CD8-positive, alpha-beta memory T cell (primary cell): ENCODE measurements at places on chromosomes 7 and 10. TPM values are rescaled to one million over a fixed set of nuclear protein-coding genes. Genes with fewer than 3 reads are reported as not detected.

NPFFR1 gene
- total RNA-seq: not detected

TMEM176B gene
- total RNA-seq: 0.20 TPM

GRCh38 chr10:123769647-123770046 lies 103.5 kb downstream of the GPR26 start:
- H3K36me3 ChIP-seq: no peaks in the 10 kb centered on the region
- H3K27me3 ChIP-seq: no peaks in the 10 kb centered on the region
- DNase-seq: no peak
- H3K4me3 ChIP-seq: no peak overlapping the region

GRCh38 chr10:61900829-61901792 lies at the start of gene ARID5B:
Gene ARID5B (plus strand): TSS chr10:61901699. CDS start chr10:61901710, 11 bp downstream.
- no peaks in the 10 kb centered on the region for H3K27me3 ChIP-seq
- peaks cover 46% of the 10 kb centered on the region for H3K4me1 ChIP-seq
- peak within 1 kb of the TSS; percentile 91 for H3K27ac ChIP-seq
- H3K4me3 ChIP-seq: peak within 1 kb of the TSS; percentile 98
- DNase-seq: peak; percentile 32

- no peak for DNase-seq
- H3K4me1 ChIP-seq: peaks cover 23% of the 10 kb centered on the region
- peaks cover 12% of the 10 kb centered on the region for H3K36me3 ChIP-seq
- no peaks in the 10 kb centered on the region for H3K27me3 ChIP-seq
Observed at GRCh38 chr7:134454277-134454676, 4.6 kb downstream of the AKR1B1 start.

CRPPA gene
- 1.6 TPM for total RNA-seq

DNA sequence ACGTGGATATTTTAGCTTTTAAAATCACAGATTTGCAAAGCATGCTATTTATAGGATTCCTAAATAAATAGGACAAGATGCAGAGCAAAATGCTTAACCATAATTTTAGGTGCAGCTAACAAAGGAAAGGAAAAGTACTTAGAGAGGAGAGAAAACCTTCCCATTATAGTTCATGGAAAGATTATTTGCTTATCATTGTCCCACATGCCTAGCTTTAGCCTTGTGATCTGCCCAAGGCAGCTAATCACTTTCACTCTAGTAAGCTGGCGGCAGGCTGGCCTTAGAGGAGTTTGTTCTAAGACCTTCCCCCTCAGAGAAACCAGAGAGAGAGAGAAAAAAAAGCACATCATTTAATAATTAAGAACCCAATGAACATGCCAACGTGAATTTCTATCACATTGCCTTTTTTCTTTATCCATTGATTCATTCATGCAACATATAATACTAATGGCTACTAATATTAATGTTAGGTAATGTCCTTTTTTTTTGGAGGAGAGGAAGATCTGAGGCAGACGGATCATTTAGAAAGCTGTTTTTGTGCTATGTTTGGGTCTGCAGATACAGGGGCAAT lies 274.6 kb downstream of the ARL4A start:
- peak overlapping the region; percentile 27 for H3K27ac ChIP-seq
- H3K27me3 ChIP-seq: no peaks in the 10 kb centered on the region
- H3K4me3 ChIP-seq: no peak overlapping the region
- DNase-seq: no peak

DNA sequence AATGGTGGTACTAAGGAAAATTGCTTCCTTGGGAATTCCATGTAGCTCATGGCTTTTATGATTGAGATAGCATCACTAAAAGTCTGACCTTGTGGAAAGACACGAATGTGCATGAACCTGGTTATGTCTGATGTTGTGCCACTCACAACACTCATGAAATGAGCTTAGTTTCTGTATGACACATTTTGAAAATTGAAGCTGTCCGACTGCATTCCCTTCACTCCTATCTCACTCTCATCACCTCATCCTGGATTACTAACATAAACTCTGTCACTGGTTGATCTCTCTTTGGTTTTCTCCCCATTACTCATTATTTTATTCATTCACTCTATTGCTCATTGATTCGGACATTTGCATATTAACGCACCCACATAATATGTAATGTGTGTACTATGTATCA lies 190.0 kb upstream of the VWC2 start:
- no peaks in the 10 kb centered on the region for H3K27me3 ChIP-seq
- no peaks in the 10 kb centered on the region for H3K4me1 ChIP-seq
- no peak overlapping the region for H3K27ac ChIP-seq
- DNase-seq: no peak
- no peaks in the 10 kb centered on the region for H3K36me3 ChIP-seq

GRCh38 chr10:102509387-102509786 lies 5.6 kb downstream of the SUFU start:
- no peak overlapping the region for H3K27ac ChIP-seq
- H3K27me3 ChIP-seq: no peaks in the 10 kb centered on the region
- H3K4me3 ChIP-seq: no peak overlapping the region
- no peak for DNase-seq
- H3K36me3 ChIP-seq: peaks cover 13% of the 10 kb centered on the region
- peaks cover 17% of the 10 kb centered on the region for H3K4me1 ChIP-seq

DNA sequence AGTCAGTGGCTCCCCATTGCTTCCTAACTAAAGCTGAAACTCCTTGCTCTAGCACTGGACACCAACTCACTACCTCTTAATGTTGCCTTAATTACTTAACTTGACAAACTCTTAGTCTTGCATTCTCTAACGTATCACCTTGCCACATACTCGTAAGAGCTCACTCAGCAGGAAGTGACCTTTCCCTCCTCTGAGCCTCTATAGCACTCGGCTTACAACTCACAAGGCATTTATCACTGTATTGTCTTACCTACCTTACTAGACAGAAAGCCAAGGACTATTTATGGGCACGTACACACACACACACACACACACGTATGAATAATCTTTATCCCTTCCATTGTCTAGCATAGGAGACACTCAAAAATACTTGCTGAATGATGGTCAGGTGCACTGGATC lies 21.2 kb downstream of the CEP41 start:
- no peak overlapping the region for H3K27ac ChIP-seq
- H3K4me3 ChIP-seq: no peak overlapping the region
- no peak for DNase-seq
- no peaks in the 10 kb centered on the region for H3K27me3 ChIP-seq
- peaks cover 56% of the 10 kb centered on the region for H3K4me1 ChIP-seq

GRCh38 chr7:2870471-2870931 lies 26.4 kb upstream of the GNA12 start:
- H3K4me3 ChIP-seq: peak overlapping the region; percentile 38
- no peaks in the 10 kb centered on the region for H3K27me3 ChIP-seq
- no peak for DNase-seq

ABCB1 gene
- total RNA-seq: 17.0 TPM

GDF2 gene
- total RNA-seq: not detected

- H3K4me3 ChIP-seq: no peak overlapping the region
- no peaks in the 10 kb centered on the region for H3K27me3 ChIP-seq
- H3K36me3 ChIP-seq: no peaks in the 10 kb centered on the region
- H3K4me1 ChIP-seq: no peaks in the 10 kb centered on the region
- DNase-seq: no peak
Observed at GRCh38 chr7:110897538-110897937, 193.4 kb upstream of the LRRN3 start.

- H3K27ac ChIP-seq: no peak overlapping the region
- H3K36me3 ChIP-seq: no peaks in the 10 kb centered on the region
- H3K4me1 ChIP-seq: no peaks in the 10 kb centered on the region
- no peak for DNase-seq
- H3K27me3 ChIP-seq: no peaks in the 10 kb centered on the region
Observed at GRCh38 chr10:3372281-3372680, 199.7 kb upstream of the PITRM1 start.

DNA sequence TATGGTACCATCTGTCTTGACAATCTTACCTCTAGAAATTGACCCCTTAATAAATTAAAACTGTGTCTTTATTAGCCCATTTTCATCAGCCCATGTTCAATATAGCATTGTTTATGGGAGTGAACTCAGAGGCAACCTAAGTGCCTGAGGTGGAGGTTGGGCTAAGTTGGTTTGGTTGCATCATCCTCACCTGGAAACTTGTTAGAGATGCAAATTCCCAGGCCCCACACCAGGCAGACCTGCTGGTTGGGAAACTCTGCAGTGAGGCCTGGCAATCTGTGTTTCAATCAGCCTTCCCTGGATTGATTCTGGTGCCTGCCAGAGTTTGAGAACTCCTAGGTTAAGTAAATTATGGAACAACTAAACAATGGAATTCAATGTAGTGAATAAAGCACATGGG lies 9.4 kb upstream of the FAM170B start:
- H3K36me3 ChIP-seq: no peaks in the 10 kb centered on the region
- H3K4me3 ChIP-seq: no peak overlapping the region
- DNase-seq: no peak
- no peaks in the 10 kb centered on the region for H3K27me3 ChIP-seq
- no peak overlapping the region for H3K27ac ChIP-seq

DNA sequence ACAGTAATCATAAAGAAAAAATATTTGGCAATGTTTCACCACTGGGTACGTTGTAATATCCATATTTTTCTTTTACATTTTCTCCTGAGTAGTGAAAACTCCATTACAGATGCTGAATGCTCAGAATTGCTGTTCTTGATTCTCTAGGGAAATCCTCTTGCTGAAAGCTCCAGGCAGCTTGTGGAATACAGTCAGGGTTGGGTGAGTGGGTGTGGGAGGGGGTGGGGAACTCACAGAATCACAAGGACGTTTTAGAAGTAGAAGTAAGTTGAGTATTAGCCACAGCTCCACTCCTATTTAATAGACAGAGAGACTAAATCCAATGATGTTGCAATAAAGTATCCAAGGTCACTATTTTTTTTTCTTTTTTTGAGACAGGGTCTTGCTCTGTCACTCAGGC lies 1270.9 kb downstream of the TYW1 start:
- no peaks in the 10 kb centered on the region for H3K27me3 ChIP-seq
- H3K36me3 ChIP-seq: no peaks in the 10 kb centered on the region
- no peaks in the 10 kb centered on the region for H3K4me1 ChIP-seq
- H3K4me3 ChIP-seq: no peak overlapping the region

GRCh38 chr7:94466516-94466915 lies 43.1 kb upstream of the CASD1 start:
- no peak for DNase-seq
- no peaks in the 10 kb centered on the region for H3K27me3 ChIP-seq
- no peak overlapping the region for H3K4me3 ChIP-seq
- H3K36me3 ChIP-seq: no peaks in the 10 kb centered on the region
- H3K27ac ChIP-seq: no peak overlapping the region

DNA sequence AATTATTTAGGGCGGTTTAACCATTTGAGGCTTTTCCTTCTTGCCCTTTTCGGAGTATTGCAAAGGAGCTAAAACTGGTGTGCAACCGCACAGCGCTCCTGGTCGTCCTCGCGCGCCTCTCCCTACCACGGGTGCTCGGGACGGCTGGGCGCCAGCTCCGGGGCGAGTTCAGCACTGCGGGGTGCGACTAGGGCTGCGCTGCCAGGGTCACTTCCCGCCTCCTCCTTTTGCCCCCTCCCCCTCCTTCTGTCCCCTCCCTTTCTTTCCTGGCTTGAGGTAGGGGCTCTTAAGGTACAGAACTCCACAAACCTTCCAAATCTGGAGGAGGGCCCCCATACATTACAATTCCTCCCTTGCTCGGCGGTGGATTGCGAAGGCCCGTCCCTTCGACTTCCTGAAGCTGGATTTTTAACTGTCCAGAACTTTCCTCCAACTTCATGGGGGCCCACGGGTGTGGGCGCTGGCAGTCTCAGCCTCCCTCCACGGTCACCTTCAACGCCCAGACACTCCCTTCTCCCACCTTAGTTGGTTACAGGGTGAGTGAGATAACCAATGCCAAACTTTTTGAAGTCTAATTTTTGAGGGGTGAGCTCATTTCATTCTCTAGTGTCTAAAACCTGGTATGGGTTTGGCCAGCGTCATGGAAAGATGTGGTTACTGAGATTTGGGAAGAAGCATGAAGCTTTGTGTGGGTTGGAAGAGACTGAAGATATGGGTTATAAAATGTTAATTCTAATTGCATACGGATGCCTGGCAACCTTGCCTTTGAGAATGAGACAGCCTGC lies 3.1 kb downstream of the FZD1 start:
- no peak overlapping the region for H3K27ac ChIP-seq
- H3K36me3 ChIP-seq: no peaks in the 10 kb centered on the region
- peaks cover 10% of the 10 kb centered on the region for H3K27me3 ChIP-seq
- H3K4me3 ChIP-seq: no peak overlapping the region
- DNase-seq: no peak

- H3K4me1 ChIP-seq: no peaks in the 10 kb centered on the region
- H3K27ac ChIP-seq: no peak overlapping the region
- no peaks in the 10 kb centered on the region for H3K36me3 ChIP-seq
- no peak for DNase-seq
- no peak overlapping the region for H3K4me3 ChIP-seq
- H3K27me3 ChIP-seq: no peaks in the 10 kb centered on the region
Observed at GRCh38 chr7:1758028-1758858, 88.2 kb downstream of the ELFN1 start.

LRRC18 gene
- total RNA-seq: not detected
